ENCODE measurements at places on chromosomes 6 and 20.

DNA sequence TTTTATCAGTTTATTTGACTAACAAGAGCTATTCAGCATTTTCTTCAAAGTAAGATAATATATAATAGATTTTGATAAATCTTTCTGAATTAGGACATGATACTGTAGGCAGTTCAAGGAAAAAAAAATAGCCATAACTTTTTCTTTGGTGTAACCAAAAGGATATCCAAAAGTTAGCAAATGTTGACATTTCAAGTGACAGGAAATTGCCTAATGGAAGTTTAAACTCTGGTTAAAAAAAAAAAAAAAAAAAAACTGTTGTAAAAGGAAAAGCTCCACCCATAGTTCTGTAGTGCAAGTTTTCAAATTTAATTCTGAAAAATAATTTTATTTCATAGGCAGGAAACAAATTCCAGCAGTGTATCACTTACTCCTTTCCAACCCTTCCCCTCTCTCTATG lies 18.8 kb downstream of the HEBP2 start:
- no peak for DNase-seq

DNA sequence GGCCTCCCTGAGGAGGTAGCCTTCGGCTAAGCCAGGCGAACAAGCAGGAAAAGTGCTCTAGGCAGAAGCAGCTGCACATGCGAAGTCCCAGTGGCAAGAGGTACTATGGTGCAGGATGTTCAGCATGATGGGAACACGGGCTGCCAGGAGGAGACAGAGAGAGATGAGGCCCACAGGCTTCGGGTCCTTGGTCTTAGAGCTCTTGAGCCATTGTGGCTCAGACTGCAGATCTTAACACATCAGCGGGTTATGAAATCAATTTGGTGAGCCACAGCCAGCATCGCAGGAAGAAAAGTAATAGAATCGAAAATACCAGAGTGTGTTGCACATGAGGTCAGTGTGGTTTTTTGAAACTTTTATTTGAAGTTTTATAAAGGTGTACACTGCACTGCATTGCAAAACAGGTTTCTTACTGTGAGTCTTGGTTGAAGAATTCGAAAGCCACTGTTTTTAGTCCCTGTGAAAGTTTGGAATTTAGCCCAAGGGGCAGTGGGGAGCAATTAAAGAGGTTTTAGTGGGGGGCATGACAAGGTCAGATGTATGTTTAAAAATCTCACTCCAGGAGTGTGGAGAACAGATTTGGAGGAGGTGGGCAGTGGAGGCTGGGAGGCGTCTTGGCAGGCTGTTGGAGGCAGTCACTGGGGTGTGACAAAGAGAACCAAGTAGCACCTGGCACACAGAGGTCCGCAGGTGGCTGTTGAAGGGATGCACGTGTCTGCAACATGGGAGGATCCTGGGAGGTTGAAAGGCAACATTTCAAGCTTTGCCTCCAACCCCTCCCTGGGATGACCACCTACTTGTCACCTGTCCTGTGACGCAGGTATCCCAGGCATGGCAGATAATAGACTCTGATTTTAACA lies 69.3 kb downstream of the EYA2 start:
- no peak for DNase-seq

DNA sequence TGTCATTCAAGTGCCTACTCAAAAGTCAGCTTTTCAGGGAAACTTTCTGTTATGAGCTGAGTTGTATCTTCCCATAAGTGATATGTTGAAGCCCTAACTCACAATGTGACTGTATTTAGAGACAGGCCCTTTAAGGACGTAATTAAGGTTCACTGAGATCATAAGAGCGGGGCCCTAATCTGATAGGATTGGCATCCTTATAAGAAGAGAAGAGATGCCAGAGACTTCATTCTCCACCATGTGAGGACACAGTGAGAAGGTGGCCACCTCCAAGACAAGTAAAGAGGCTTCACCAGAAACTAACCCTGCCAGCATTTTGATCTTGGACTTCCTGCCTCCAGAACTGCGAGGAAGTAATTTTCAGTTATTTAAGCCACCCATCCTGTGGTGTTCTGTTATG lies 12.7 kb upstream of the SMLR1 start:
- no peak for DNase-seq

GRCh38 chr20:17556837-17557674 lies 12.8 kb upstream of the DSTN start:
- no peak for DNase-seq

DNA sequence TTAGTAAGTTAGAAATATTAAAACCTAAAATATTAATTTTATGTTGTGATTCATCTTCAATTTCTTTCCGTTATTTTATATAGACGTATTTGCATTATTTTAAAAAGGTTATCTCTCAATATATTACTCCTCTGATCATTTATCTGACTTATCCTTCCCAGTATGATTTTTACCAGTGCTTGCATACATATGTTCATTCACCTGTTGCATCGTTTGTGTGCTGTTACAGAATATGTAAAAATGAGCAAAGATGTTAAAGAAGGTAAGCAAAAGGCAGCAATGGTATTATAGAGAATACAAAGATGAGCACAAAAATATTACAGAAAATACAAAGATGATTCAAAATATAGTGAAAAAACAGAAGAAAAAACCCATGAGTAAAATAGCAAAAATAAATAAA lies 48.9 kb downstream of the SYCP2 start:
- DNase-seq = no peak

- DNase-seq = no peak
Observed at GRCh38 chr6:157615420-157615769, 207.7 kb upstream of the SNX9 start.

GRCh38 chr6:5704708-5705107 lies 302.0 kb downstream of the NRN1 start:
- DNase-seq = no peak

DNA sequence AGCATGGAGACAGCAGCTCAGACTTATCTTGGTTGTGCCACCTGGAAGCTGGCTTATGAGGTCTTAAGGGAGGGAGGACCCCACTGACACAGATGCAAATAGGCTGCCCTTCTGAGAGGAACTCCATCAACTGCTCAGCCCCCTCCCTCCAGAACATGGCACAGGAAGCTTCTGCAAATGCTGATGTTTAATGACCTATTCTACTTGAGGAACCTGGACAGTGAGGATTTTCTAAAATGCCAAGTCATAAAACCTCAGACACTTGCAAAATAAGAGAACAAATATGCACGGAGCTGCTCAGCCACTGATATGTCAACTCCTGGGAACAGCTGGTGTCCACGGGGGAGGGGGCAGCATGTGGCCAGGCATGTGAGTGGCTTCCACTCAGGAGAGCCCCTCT lies 3.5 kb downstream of the CST9 start:
- no peak for DNase-seq

- DNase-seq = no peak
Observed at GRCh38 chr6:40996591-40997233, 42.3 kb downstream of the UNC5CL start.

DNA sequence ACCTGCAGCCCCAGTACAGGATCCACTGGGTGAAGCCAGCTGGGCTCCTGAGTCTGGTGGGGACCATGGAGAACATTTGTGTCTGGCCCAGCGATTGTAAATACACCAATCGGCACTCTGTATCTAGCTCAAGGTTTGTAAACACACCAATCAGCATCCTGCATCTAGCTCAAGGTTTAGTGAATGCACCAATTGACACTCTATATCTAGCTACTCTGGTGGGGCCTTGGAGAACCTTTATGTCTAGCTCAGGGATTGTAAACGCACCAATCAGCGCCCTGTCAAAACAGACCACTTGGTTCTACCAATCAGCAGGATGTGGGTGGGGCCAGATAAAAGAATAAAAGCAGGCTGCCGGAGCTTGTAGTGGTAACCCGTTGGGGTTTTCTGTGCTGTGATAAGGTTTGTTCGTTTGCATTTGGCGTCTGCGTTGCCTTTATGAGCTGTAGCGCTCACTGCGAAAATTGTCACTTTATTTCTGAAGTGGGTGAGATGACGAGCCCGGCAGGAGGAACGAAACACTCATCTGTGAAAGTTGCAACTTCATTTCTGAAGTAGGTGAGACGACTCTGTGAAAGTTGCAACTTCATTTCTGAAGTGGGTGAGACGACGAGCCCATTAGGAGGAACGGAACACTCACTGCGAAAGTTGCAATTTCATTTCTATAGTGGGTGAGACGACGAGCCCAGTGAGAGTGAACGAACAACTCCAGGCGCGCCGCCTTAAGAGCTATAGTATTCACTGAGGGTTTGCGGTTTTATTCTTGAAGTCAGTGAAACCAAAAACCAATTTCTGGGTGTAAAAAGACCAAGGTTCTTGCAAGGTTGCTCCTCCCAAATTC lies 31.1 kb downstream of the SERPINB6 start:
- DNase-seq = peak; percentile 32

- DNase-seq = no peak
Observed at GRCh38 chr6:45668705-45669104, 291.0 kb upstream of the SUPT3H start.

- no peak for DNase-seq
Observed at GRCh38 chr6:122760330-122760729, 19.2 kb upstream of the FABP7 start.

DNA sequence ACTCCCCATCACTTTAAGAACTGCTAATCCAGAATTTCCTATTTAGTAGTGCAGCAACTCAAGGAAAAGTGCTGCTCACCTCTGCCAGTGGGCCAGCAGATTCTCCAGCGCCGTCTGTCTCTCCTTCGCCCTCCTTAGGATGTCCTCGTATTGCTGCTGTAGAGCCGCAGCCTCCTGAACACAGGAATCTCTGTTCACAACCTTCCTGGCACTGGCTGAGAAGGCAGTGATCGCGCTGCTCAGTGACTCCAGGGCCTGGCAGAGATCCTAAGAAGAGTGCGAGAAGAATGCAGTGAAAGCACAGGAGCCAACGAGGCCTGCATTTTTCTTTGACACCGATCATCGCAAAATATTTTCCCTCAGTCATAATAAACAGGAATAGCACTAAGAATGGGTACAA lies 209.0 kb downstream of the SYNE1 start:
- DNase-seq = no peak

GRCh38 chr20:14963262-14963663 lies 625.9 kb upstream of the FLRT3 start:
- DNase-seq = no peak

- DNase-seq = no peak
Observed at GRCh38 chr20:5927749-5928462, 22.4 kb downstream of the TRMT6 start.

- no peak for DNase-seq
Observed at GRCh38 chr6:108872575-108872974, 24.4 kb downstream of the ARMC2 start.

DNA sequence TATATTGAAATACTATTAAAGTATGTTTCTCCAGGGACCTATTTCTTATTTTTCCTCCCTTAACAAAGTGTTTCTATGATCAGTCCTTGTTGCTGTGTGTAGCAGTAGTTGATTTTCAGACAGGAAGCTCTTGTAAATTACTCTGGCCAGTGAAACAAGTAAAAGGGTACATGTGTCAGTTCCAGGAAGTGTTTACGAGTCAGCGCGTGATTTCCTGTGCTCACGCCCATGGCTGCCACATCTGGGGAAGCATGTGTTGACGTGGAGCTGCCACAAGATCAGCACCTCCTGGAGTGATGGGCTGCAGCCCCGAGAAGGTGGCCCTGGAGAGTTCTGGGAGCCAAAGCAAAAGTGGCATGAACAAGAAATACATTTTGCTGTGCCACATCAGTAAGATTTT lies 38.6 kb upstream of the GGTLC1 start:
- DNase-seq = peak; percentile 6

DNA sequence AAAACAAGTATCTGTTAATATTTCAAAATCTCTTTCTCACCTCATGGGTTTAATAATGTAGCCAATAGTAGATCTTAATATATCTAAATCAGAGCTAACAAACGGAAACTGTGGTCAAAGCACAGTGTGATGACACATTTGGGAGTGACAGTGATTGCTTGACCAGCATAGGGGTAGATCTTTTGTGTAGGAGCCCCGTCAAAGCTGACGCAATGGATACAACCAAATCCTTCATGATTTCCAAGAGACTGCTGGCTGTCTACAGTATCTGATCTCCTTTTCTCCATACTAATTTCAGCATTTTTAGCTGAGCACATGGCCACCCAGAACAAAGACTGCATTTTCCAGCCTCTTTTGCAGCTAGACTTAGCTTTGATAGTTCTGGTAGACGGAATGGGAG lies 299.3 kb upstream of the ECI2 start:
- DNase-seq = no peak
